ENCODE measurements at places on chromosomes 2 and 18.
A peak's percentile ranks its signal among the peaks of the same experiment; 100 is the strongest.

DNA sequence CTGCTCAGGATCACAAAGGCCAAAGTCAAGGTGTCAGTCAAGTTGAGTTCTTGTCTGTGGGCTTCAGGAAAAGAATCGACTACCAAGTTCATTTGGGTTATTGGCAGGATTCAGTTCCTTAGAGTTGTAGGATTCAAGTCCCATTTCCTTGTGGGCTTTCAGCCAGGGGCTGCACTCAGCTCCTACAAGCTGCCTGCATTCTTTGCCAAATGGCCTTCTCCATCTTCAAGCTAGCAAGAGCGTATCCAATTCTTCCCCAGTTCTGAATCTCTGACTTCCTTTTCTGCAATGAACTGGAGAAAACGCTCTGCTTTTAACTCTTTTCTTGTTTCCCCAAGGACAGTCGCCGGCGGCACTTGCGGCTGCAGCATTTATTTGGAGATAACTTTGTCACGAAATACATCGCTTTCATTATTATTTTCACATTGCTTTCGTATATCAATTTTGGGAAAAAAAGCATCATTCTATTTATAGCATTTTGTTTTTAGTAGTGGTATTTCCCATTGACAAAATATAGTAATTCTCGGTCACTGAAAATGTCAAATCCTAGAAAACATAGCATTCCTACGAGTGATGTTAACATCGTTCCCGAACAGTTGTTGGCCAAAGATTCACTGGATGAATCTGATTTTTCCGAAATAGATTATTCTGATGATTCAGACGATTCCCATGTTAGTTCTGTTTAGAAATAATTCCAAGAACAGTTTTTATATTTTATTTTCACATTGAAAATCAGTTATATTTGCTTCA is 59.6 kb upstream of the SERPINE2 start:
- DNase-seq: no peak

GRCh38 chr2:138177693-138178092 is 213.4 kb downstream of the HNMT start:
- DNase-seq: no peak

- DNase-seq: peak; percentile 75
Observed at GRCh38 chr2:228181098-228182019, at the start of gene SPHKAP. SPHKAP (minus strand) TSS chr2:228181687; CDS start chr2:228181598, 89 bp downstream.

DNA sequence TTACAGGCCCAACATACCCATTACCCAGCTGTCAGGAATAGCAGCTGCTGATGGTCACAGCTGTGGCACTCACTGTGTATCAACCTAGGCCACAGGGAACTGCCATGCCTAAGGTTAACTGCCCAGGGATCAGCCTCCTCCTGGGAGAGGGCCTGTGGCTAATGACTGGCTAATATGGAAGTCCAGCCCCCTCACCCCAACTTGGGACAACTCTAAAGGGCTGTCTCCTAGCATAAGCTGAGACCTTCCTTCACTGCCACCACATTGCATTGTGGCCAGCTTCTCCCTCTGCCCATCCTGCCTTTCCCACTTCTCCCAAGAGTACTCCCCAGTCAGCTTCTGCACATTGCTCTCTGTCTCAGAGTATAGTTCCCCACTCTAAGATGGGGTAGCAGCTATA is 316.5 kb downstream of the SMAD2 start:
- DNase-seq: no peak

- no peak for DNase-seq
Observed at GRCh38 chr18:75454022-75454795, 26.7 kb upstream of the SMIM21 start.

DNA sequence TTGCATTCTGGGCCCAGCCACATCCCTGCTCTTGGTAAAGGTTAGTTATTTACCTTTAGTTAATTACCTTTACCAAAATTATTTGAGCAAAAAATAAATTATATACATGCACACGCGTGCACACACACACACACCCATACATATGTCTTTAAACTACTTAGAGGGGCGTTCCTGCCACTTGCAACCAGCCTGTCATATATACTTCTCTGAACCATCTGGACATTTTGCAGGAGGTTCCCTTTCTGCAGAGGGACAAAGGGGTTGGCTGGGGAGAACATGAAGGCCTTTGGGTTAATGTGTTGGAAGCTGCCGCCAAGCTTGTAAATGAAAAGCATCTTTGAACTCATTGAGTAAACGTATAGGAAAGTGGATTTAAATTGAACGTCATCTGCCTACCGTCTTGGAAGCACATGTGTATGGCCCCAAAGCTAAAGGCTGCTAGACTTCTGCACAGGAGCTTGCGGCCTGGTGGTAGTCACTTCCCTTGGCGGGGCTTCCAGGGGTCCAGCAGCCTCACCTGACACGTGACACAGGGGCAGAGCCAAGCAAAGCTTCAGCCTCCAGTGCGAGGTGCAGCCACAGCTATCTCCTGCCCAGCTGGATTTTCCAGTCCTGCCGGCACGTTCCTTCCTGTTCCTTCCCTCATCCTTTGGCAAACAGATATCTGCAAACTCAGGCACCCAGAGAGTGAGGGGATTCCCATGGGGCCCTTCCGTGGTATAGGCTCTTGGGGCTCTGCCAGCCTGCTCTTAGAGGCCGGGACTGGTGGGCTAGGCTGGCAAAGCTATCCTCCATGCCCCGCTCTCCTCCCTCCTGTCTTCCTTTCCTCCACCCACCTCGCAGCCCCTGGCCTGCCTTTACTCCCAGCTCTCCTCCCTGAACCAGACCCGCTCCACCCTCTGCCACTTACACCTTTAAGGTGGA is 46.1 kb downstream of the SERTAD2 start:
- DNase-seq: peak; percentile 59

DNA sequence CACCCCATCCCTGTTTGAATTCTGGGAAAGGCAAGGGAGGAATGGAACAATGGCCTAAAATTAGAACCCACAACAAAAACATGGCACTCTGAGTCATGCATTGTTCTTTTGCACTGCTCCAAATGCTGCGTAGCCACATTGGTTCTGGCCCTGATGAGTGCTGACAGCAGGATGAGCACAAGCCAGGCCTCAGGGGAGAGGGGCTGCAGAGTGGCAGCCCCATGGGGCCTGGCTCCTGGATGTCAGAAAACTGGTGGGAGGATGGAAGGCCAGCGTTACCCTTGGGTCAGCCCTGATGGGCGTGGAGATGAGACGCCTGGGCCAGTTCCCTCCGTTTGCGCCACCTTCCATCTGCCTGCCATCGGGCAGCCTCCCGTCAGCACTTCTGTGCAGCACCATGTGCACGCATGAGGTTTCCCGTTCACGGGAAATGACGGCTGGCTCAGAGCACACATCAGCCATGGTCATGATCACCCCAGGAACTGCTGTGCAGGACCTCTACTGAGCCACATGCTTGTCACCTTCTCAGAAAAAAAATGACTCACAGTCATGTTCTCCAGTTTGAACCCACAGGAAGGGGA is 65.6 kb downstream of the CYP26B1 start:
- DNase-seq: no peak

GRCh38 chr2:169838743-169839489 is 11.7 kb downstream of the UBR3 start:
- no peak for DNase-seq

- no peak for DNase-seq
Observed at GRCh38 chr2:145114726-145115125, 594.8 kb upstream of the ZEB2 start.

- no peak for DNase-seq
Observed at GRCh38 chr18:48548921-48549320, 10.1 kb downstream of the CTIF start.

DNA sequence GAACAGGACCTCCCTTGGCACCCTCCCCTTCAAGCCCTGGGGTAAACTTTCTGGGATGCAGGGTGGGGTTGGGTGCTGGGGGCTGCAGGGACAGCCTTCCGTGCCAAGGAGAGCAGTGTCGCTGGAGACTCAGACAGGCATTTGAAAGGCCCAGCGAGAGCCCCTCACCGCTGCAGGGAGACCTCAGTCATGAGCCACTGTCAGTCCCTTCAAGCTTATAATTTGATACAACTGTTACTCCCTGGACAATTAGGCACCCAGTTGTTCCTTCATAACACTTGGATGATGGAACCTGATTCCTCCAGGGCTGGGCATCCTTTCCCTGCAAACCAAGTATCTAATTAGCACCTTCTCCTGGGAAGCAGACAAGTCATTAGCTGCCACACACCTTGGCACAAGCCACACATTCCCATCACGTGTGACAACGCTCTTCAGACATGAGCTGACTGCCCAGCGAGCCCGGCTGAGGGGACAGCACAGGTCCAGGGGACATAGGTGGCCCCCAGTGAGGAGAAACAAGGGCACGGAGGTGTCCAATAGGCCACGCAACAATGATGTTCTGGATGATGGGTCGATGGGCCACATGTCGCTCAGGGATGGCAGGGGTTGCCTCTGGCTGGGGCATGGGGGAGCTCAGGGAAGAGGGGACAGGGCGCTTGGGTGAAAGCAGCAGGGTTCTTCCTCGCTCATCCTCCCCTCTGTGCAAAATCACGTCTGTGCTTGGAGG is 59.6 kb downstream of the KCNF1 start:
- DNase-seq: no peak

DNA sequence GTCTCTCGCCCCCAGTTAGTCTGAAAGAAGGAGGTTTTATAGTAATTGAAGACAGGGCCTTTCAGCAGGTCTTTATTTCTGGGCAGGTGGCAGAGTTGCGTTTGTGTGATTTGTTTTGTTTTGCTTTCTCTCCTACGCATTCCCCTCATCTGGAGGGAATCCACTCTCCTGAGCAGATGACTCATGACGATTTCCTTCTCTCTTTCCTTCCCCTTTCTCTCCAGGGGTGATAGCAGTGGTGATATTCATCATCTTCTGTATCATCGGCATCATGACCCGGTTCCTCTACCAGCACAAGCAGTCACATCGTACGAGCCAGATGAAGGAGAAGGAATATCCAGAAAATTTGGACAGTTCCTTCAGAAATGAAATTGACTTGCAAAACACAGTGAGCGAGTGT is 888.8 kb downstream of the CNTNAP5 start:
- no peak for DNase-seq

DNA sequence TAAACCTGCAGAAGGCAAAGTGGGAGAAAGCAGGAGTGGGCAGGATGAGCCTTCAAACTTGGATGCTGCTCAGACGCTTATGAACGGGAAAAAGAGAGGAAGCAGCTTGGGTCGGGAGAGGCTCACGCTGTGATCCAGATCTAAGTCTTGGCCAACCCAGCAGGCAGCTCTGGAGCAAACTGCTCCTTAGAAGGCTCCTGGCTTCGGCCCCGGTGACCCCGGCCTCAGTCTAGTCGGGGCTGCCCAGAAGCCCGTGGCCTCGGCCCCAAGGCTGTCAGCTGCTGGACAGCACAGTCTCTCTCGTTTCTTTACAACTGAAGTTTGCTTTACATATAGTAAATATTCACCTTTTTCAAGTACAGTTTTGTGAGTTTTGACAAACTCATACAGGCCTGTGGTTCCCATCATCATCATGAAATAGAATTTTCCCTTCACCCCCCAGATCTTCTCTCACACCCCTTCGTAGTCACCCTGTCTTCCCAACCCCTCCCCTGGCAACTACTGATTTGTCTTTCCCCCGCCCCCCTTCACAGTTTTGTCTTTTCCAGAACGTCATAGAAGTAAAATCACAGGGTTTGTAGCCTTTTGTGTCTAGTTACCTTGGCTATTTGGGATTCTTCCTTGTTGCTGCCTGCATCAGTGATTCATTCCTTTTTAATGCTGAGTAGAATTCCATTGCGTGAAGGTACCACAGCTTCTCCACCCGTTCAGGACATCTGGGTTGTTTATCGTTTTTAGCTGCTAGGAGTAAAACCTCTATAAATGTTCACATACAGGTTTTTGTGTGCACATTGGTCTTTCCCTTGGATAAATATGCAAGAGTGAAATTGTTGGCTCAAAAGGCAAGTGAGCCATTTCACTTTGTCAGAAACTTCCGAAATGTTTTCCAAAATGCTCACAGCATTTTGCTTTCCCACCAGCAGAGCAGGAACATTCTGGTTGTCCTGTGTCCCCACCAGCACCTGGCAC is 35.1 kb downstream of the MYO7B start:
- DNase-seq: peak; percentile 75
